ENCODE measurements at places on chromosomes 2 and 18.

DNA sequence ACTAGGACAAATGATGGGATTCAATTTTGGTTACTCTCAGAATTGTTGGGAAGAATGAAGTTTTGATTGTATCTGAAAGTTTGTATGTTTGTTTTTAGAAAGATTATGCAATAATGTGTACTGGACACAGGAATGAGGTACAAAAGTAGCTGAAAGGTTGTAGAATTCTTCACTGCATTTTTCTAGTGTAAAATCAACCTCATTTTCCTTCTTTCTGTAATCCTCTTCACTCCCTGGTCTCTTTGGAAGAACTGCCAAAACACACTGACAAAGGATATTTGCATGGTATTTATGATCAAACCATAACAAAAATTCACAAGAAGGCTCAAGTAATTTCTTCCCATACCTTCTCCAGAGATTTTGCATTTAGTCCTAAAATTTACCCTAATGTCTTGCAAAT lies 110.7 kb downstream of the ZEB2 start:
- no peak for DNase-seq

DNA sequence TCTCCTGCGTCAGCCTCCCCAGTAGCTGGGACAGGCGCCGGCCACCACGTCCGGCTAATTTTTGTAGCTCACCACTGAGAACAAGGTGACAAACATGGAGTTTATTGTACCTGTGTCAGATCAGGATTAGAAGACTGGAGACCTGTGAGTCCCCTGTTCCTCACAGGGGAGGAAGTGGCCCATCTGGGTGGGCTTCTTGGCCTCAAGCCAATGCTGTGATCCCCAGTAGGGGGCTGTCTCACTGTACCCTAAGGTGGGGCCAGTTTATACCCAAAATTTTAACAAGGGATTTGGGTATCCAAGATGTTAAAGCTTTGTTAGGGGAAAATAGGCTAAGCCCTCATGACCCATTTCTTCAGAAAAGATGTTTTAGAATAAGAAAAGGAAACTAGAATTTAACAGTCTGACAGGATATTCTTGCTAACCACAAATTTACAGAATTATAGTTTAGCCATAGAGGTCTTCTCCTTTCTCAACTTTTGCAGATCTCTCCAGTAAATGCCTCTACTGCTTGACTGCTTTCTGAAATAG lies 16.3 kb downstream of the PCBP1 start:
- DNase-seq, result no peak

- DNase-seq, result no peak
Observed at GRCh38 chr2:218810256-218810655, 21.3 kb downstream of the PRKAG3 start.

GRCh38 chr2:109711230-109712122 lies 82.6 kb upstream of the RGPD5 start:
- DNase-seq, result no peak

GRCh38 chr2:39934851-39935250 lies 155.8 kb upstream of the THUMPD2 start:
- DNase-seq, result no peak

DNA sequence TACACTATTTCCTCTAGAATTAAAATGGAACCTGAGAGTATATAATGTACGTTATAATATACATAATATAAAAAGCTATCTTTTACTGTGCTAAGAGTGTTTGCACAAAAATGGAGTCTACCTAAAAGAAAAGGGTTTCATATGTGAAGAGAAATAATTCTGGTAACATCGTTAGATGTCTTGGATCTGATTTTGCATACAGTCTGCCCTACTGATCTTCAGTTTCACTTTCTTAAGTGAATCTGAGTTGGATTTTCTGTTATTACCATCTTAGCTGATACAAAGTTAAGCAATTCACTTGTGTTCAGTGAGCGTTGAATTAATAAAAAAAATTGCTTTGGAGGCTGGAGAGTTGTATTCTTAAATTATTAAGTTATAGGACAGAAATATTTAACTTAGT lies 502.1 kb upstream of the TMEFF2 start:
- no peak for DNase-seq

GRCh38 chr2:7022492-7023385 lies 105.5 kb downstream of the RNF144A start:
- no peak for DNase-seq

- no peak for DNase-seq
Observed at GRCh38 chr18:62369129-62369644, 44.1 kb downstream of the TNFRSF11A start.

DNA sequence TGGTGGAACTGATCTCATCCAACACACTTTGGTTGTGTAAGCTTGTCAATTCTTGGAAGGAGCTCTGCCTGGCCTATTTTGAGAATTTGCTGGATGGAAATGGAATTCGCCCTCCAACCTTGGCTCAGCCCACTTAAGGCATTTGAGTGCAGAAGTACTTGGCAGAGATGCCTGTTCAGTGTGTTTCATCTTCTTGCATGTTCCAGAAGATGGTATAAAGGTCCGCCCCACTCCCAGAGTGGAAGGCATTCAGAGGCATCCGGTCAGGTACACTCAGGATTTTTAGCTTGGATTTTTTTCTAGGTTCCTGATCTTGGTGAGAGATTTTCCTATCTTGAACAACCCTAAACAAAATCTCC lies 61.3 kb upstream of the TXNDC2 start:
- no peak for DNase-seq

- DNase-seq, result no peak
Observed at GRCh38 chr2:241149675-241149924, 328 bp upstream of the PASK start.

GRCh38 chr2:32773448-32773808 lies 145.6 kb downstream of the TTC27 start:
- no peak for DNase-seq

- no peak for DNase-seq
Observed at GRCh38 chr18:66707473-66707872, 103.6 kb upstream of the CDH19 start.

GRCh38 chr2:171320208-171320621 lies 113.6 kb downstream of the METTL8 start:
- no peak for DNase-seq

GRCh38 chr2:133568172-133568571 lies at the start of gene NCKAP5:
Gene NCKAP5, minus strand, starts transcription at chr2:133568463. Its CDS starts 50,937 bp downstream, at chr2:133517526.
- no peak for DNase-seq

- no peak for DNase-seq
Observed at GRCh38 chr2:10764896-10765295, 43.5 kb downstream of the ATP6V1C2 start.

GRCh38 chr2:235570966-235571692 lies 77.3 kb downstream of the AGAP1 start:
- no peak for DNase-seq

DNA sequence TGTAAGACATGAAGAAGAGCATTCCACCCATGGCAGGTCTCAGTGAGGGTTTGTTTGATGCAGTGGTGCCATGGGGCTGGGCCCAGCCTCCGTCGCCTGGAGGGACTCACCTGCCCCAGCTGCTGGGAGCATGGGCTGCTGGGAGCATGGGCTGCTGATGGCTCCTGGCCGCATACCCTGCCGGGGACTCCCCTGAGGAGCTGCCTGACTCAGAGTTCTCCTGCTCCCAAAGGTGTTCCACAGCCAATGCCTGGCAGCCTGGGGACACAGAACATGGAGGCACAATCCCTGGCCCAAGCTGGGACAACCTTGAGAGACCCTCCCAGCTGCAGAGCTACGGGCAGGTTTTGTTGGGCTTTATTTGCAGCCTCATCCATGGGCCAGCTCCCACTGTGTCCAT lies 108.4 kb downstream of the COPS8 start:
- no peak for DNase-seq

DNA sequence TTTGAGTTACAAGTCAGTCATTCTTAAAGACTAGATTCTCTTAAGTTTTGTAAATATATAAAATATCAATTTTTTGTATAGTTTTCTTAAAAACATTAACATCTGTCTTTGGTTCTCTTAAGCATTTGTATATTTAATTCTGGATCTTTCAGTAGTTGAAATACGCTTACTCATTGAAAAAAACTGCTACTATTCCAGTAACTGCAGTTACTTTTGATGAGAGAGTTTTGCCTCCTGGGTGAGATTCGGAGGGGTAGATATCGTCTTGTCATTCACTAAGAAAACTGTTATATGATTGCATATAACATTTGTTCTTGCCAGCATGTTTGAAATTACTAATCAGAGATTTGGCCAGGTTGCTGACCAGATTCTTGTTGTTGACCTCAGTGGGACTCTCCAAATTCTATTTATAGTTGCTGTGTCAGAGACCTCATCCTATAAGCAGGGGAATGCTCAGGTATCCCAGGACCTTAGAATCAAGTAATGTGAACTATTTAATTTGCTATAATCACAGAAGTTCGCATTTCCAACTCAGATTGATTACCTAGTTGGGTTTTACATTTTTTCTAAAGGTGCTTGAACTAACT lies 7.9 kb downstream of the AGPS start:
- DNase-seq, result no peak
